Skeletal muscle cell (primary cell): ENCODE measurements at places on chromosomes 12 and 14.

- DNase-seq: no peak
These were observed 67.7 kb downstream of the HCAR2 start for GRCh38 chr12:122635471-122635870.

- no peak for DNase-seq
These were observed 2.7 kb downstream of the DYRK2 start for GRCh38 chr12:67651132-67651695.

- DNase-seq: no peak
These were observed 40.0 kb downstream of the KIF21A start for GRCh38 chr12:39402922-39403321.

- DNase-seq: no peak
These were observed 21.5 kb downstream of the LGMN start for GRCh38 chr14:92726933-92727262.

DNA sequence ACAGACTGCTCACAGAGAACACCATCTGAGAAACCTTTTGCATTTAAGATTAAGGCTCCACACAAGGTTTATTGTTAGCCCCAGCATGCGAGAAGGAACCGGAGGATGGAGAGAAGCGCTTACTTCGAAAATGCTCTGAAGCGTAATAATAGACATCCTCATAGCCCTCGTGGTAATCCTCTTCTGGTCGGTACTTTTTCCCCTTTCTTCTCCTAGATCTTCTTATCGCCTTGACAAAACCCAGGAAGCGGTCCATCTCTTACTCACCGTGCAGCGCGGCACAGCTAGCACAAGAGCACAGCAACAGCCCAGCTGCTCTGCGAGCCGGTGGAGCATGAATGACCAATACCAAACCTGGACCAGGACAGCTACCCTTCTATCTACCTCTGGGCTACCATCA lies 125.1 kb upstream of the GRIP1 start:
- DNase-seq: no peak

GRCh38 chr14:95222151-95222631 lies 64.9 kb upstream of the DICER1 start:
- peak; percentile 79 for DNase-seq

DNA sequence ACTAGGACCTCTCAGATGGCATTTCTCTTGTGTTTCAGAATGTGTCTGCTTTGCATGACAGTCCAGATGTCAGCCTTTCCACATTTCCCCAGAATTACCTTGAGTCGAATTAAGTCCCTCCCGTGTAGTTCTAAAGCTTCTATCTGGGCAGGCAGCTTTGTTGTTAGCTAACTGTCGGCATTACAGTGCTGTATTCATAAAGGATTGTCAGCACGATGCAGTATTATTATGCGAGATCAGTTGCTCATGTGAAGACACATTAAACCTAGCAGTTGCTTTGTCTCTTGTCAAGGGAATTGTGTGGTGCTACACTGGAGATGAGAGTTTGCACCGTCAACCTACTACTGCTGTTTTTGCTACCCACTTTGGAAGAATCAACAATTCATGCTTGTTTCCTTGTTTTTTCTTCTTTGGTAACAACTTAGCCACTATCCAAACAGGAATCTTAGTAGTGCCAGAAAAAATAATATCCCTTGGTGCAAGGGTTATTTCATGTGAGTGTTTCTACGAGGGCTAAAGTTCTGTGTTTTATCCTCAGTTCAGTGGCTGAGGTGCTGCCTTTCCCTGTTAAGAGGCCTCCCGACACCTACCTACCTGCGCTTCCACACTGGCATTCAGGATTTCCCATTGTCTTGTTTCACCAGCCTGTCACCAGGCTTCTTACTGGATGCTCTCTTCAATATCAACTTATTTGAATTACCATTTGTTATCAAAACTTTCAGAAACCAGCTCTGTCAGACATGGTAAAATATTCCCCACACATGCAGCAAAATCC lies 297.9 kb upstream of the G2E3 start:
- DNase-seq: no peak

DNA sequence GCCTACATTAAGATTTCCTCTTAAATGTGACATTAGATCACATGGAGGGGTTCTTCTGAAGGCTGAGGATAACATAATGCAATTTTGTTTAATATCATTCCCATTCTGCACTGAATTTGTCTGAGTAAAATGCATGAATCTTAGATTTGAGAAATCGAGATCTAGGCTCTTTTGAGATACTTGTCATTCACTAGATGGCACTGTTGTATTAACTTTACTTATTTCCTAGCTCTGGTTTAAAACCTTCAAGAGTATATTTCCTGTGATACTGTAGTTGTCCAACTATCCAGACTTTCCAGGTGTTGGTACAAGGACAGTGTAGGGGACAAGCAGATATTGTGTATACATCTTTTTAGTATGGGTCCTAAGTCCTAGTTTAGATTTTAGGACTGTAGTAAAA lies 91.7 kb upstream of the SEL1L start:
- DNase-seq: no peak

GRCh38 chr14:80260645-80261044 lies 49.3 kb upstream of the DIO2 start:
- DNase-seq: no peak
